MM.1S (cell line): ENCODE measurements at places on chromosomes 12 and 14.

- H3K4me1 ChIP-seq: no peaks in the 10 kb centered on the region
- no peaks in the 10 kb centered on the region for H3K27me3 ChIP-seq
- no peak overlapping the region for H3K27ac ChIP-seq
- H3K4me3 ChIP-seq: no peak overlapping the region
- DNase-seq: no peak
Measured at GRCh38 chr12:22103418-22103817, 57.4 kb downstream of the CMAS start.

DNA sequence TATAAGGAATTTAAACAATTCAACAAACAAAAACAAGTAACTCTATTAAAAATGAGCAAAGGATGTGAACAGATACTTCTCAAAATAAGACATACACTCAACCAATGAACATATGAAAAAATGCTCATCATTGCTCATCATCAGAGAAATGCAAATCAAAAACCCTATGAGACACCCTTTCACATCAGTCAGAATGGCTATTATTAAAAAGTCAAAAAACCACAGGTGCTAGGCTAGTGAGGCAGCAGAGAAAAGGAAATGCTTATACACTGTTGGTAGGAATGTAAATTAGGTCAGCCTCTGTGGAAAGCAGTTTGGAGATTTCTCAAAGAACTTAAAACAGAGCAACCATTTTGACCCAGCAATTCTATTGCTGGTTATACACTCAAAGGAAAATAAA is 52.0 kb downstream of the NAV3 start:
- no peak overlapping the region for H3K27ac ChIP-seq
- H3K27me3 ChIP-seq: no peaks in the 10 kb centered on the region
- H3K4me1 ChIP-seq: 0 out of 2 replicates have a peak, but pooled peaks cover 3% of the 10 kb centered on the region
- H3K4me3 ChIP-seq: no peak overlapping the region

DNA sequence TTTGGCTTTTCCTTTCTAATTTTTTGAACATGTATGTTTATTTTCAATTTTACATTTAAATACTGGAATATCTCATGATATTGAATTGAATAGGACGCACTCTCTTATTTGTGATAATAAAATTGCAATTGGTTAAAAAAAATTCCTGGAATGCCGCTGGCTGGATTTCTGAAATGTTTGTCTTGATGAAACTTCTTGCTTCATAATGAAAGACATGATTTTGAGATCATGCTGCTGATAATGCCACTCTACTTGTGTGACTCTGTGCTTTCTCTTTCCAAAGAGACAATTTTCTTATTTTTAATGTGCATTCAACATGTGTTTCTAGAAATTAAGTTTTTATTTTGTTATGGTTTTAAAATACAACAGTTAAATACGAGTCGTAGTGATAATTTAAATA is 465.7 kb upstream of the FAR2 start:
- H3K27me3 ChIP-seq: no peaks in the 10 kb centered on the region
- H3K36me3 ChIP-seq: no peaks in the 10 kb centered on the region
- DNase-seq: no peak

DNA sequence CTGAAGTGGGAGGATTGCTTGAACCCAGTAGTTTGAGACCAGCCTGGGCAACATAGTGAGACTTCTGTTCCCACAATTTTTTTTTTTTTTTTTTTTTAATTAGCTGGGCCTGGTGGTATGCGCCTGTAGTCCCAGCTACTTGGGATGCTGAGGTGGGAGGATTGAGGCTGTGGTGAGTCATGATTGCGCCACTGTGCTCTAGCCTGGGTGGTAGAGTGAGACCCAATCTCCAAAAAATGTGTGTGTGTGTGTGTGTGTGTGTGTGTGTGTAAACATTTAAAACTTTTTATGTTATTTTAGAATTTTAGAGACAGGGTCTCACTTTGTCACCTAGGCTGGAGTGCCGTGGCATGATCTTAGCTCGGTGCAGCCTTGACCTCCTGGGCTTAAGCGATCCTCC is 6.8 kb downstream of the PPP1R36 start:
- H3K36me3 ChIP-seq: no peaks in the 10 kb centered on the region
- no peak for DNase-seq
- no peak overlapping the region for H3K4me3 ChIP-seq
- H3K4me1 ChIP-seq: no peaks in the 10 kb centered on the region

GRCh38 chr12:116619246-116619645 is 60.1 kb downstream of the MAP1LC3B2 start:
- H3K4me3 ChIP-seq: no peak overlapping the region
- no peaks in the 10 kb centered on the region for H3K27me3 ChIP-seq
- H3K36me3 ChIP-seq: no peaks in the 10 kb centered on the region
- no peak overlapping the region for H3K27ac ChIP-seq
- no peak for DNase-seq
- no peaks in the 10 kb centered on the region for H3K4me1 ChIP-seq

GRCh38 chr14:69351385-69351784 is 46.7 kb downstream of the ERH start:
- no peaks in the 10 kb centered on the region for H3K27me3 ChIP-seq
- peaks cover 18% of the 10 kb centered on the region for H3K4me1 ChIP-seq
- DNase-seq: no peak

- H3K27ac ChIP-seq: no peak overlapping the region
- no peaks in the 10 kb centered on the region for H3K36me3 ChIP-seq
- no peaks in the 10 kb centered on the region for H3K4me1 ChIP-seq
- DNase-seq: no peak
Measured at GRCh38 chr14:55116246-55117030, 12.6 kb upstream of the LGALS3 start.

DNA sequence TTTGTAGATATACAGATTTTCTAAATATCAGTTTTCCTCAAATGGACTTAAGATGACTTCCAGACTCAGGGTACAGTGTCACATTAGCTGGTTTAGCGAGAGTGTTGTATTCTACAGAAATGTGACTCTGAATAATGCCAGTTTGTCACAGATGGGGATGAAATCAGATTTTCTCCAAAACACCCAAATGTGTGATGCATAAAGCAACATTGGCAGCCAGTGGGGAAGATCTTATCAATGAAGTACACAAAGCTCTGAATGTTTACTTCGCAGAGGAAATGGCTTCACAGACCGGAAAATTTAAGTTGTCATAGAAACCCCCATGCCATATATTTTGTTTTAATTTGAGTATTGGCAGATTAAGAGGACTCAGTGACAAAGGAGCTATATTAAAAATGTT is 29.9 kb downstream of the ANO4 start:
- DNase-seq: no peak
- no peaks in the 10 kb centered on the region for H3K36me3 ChIP-seq
- no peaks in the 10 kb centered on the region for H3K27me3 ChIP-seq
